Suppressor macrophage treated with lipopolysaccharide for 4 hours (primary cell): ENCODE measurements at places on chromosomes 3 and 15.
A peak's percentile ranks its signal among the peaks of the same experiment; 100 is the strongest.

DNA sequence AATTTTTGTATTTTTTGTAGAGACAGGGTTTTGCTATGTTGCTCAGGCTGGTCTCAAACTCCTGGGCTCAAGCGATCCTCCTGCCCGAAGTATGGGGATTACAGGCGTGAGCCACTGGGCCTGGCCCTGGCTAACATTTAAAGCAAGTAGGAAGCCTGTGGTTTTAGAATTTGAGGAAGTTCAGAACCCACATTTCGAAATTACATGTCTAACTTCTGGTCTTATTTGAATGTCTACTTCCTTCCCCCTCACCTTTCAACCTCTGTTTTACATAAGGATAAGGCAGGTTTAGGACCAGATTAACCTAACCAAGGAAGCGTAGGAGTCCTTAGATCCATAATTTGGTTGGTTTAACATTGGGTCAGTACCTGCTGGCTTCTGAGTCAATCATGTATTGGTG is 120.5 kb upstream of the PROK2 start:
- peak; percentile 89 for DNase-seq

GRCh38 chr3:184241447-184242296 is 7.1 kb downstream of the ALG3 start:
- no peak for DNase-seq

- DNase-seq, result no peak
Measured at GRCh38 chr15:49628379-49628778, 7.5 kb downstream of the DTWD1 start.

- DNase-seq, result peak; percentile 30
Measured at GRCh38 chr3:144273601-144274000, 302.0 kb downstream of the DIPK2A start.

- DNase-seq, result peak; percentile 57
Measured at GRCh38 chr3:12175844-12176453, 17.2 kb upstream of the TIMP4 start.

GRCh38 chr15:56832125-56832524 is 86.3 kb upstream of the TCF12 start:
- no peak for DNase-seq

- DNase-seq, result no peak
Measured at GRCh38 chr15:34501131-34501530, 63.5 kb upstream of the GOLGA8A start.

- DNase-seq, result peak; percentile 72
Measured at GRCh38 chr3:124451630-124452317, 278.5 kb upstream of the UMPS start.

DNA sequence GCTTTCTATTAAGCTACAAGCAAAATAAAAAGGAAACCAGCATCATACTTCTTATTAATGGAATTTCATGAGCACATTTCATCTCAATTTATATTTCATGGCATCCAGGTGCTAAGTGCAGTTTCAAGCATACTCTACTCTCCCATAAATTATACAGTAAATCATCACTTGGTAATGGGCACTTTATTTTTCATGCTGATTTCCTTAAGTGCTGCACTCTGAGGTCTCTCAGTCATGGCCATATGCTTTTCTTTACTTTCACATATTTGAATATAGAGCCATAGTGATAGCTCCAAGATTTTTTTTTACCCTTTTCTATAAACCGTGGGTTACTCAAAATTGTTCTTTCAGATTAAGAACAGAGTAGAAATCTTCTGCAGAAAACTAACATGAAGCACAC is 1505.7 kb upstream of the CADM2 start:
- DNase-seq, result no peak

DNA sequence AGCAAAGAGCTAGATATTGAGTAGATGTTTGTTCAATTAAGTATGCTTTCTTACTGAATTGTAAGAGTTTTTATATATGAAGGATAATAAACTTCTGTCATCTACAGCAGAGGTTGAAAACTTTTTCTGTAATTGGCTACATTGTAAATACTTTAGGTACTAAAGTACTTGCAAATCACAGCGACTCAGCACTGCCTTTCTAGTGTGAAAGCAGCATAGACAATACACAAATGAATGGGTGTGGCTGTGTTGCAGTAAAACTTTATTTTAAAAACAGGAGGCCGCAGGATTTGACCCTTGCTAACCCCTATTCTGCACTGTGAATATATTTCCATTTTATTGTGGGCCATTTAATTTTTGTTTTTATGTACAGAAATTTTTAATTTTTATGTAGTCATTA is 104.3 kb upstream of the TMC3 start:
- DNase-seq, result no peak

DNA sequence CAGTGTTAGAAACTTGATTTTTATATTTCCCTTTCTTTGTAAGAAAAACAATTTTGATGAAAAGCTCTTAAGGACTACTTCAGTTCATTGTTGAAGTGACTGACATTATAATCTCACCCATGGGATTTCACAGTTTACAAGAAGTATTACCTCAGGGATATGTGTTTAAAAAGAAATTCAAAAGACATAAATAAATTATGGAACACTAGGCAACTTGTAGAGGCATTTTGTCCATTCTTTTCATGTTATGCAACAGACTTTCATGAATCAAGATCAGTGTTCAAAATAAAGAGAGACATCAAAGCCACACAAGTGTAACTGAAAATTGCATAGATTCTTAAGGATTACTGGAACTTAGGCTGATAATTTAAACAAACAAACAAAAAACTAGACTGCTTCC is 196.8 kb upstream of the AGTR1 start:
- DNase-seq, result no peak

- no peak for DNase-seq
Measured at GRCh38 chr3:184377374-184377773, 633 bp downstream of the THPO start.

DNA sequence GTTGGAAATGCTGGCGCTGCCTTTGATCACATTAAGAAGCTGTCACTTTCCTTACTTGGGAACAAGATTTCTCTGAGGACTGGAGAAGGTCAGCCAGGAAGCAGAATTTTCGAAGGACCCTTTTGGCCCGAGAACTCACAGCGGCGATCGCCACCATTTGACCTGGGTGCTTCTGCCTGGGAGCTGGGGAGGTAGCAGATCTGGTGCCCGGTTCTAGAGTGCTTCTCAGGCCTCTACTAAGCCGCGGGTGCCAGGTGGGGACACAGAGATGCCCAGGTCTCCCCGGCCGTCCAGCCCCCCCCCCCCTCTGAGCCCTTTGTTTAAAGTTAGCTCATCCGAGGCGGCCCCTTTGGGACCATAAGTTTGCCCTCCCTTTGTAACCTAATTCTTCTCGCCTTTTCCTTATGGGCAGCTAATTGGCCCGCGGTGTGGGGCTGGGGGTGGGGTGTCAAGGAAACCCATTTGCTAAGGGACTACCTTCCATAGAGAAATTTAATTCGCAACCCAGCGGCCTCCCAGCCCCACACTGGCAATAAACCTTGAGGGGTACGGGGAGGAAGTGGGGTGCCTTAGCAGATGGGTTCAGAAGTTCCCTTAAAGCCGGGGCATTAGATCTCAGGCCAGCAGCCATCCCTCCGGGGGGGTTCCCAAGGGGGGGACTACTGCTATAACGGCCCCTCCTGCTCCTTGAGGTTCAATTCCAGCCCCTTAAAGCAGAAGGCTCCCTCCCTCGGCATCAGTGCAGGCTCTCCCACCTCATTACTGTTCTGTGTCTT is 1.9 kb downstream of the GATA2 start:
- no peak for DNase-seq

DNA sequence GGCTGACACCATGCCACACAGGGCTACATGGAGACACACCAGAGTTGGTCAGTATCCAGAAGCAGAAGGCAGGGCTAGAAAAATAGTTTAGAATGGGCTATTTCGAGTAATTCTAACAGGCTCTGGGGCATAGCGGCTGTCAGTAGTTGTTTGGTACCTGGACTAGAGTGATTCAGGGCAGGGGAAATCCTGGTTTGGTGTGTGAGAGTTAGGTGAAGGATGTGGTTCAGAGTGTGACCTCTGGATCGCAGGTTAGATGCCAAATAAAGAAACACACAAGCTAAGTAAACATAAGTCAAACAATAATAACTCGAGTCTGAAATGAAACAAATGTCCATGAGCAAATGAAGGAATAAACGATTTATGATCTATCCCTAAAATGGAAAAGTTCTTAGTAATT is 31.5 kb downstream of the CNTN3 start:
- no peak for DNase-seq

GRCh38 chr15:72135719-72136118 is 17.5 kb downstream of the SENP8 start:
- no peak for DNase-seq

DNA sequence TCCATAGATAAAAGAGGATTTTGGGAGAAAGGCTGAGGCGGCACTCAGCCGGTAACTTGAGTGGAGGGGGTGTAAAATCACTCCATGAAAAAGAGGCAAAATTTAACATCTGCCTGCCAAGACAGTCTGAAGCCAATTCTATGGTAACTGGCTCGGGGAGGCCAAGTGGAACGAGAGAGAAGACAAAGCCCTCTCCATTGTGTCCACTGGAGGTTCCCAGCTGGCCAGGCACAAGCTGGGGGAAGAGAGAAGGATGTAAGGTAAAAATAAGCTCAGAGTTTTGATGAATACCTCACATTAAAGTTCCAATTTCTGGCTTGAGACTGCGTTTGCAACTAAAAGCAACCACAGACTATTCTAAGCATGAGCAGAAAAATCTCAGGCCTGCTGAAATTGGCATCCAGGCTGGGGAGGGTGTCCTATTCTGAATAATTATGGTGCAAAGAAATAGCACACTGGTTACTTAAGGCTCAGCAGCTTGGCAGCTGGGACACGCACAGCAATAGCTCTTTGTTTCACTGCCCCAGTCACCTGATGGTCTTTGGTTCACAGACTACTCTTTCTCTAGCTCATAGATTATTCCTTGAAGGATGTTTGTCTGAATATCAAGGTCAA is 48.8 kb downstream of the CHRD start:
- DNase-seq, result no peak

GRCh38 chr3:50173685-50174516 is 17.5 kb upstream of the GNAT1 start:
- peak; percentile 40 for DNase-seq

DNA sequence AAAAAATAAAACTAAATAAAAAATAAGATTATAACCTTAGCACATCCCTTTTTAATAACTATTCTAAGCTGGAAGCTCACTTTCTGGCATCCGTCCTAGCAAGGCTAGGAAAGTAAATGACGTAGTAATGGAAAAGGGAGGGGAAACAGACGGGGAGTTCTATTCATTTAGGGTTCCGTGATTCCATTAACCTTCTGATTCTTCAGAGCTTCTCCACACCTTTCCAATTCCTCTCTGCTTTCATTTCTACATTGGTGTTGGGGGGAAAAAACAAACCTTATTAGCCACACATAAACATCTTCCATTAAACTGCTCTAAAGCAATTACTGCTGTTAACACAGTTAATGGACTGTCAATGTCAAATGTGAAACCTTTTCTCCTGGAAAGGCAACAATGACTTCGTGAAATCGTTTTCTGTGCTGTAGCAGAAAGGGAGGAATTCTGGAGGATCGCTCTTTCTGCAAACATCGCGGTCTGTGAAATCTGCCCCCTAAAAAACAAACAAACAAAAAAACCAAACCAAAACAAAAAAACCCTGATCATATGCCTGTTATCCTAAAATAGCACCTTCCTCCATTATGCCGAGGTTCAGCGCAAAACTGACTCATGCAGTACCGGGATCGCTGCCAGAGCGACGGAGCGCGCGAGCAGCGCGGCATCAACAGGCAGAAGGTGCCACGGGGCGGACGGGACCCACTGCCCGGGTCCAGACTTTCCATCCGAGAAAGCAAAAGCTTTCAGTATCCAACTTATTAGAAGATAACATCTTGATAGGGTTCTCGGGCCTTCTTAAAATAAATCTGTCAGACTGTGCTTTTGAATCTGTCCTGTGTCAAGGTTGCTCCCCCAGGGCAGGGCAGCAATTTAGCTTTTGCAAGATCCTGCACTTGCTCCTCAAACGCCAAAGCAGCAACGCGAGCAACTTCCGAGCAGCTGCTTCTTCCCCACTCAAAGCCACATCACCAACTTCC is 156.2 kb downstream of the FGF12 start:
- no peak for DNase-seq

DNA sequence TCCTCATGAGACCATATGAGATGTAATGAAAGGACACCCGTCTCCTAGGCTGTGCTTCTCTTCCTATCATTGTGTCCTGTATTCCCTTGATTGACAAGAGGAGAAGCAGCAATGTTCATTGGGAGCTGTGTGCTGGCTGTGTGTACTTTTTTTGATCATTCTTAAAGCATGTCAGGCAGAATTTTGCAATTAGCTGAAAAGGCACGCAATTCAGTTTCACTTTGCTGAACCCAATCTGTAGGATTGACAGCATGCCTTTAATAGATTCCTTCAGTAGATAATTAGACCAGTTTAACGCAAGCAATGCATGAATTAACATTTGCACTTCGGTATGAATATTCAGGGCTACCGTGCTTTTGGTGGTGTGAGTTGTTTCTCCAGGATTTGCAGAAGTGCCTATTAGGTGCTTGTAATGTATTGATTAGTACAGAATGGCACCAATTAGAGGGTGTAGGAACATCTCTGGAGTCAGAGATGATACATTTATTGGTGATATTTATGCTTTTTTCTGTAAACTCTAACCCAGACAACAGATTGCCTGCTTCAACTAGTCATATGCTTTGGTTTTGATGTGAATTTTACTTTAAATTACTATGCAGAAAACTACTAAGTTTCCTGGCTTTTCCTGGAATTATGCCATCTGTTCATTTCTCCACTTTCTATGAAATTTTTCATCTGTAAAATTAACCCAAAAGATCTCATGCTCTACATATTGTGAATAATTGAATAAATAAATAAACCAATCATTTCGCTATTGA is 114.3 kb downstream of the NSUN3 start:
- DNase-seq, result no peak

GRCh38 chr3:13091898-13092611 is 18.8 kb upstream of the IQSEC1 start:
- peak; percentile 87 for DNase-seq

DNA sequence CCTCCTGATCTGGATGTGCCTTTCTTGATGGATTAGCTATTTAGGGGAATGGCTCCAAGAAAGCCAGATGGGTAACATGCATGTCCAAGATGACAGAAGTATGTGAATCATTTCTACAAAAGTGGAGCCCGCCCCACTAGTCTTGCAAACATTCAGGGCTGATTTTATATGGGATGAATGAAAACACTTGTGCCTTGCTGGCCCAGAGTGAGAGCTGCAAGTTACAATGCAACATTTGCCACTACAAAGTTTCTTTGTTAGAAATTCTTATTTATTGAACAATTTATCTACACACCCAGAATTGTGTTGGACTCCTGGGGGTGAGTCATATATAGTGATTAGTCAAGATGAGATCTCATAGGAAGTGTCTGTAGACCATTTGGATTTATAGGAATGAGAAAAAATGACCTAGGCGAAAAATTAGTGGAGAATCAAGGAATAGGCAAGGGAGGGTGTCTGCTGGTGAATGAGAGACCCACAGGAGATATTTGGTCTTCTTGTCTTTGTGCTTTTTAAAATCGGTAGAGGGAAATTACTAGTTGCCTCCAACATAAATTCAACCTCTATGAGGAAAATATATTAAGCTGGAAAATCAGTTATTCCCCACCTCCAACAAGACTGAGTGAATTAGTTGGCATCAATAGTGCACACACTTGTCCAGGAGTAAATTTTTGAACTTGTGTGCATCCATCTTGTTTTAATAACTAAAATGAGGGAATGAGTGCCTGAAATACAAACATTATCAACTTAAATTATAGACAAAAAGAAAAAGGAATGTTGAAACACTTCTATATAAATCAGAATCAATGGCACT is 53.5 kb upstream of the DCBLD2 start:
- no peak for DNase-seq
